ENCODE measurements at places on chromosomes 11 and 22.

- DNase-seq, result no peak
Measured at GRCh38 chr11:26960281-26960680, 33.6 kb upstream of the FIBIN start.

DNA sequence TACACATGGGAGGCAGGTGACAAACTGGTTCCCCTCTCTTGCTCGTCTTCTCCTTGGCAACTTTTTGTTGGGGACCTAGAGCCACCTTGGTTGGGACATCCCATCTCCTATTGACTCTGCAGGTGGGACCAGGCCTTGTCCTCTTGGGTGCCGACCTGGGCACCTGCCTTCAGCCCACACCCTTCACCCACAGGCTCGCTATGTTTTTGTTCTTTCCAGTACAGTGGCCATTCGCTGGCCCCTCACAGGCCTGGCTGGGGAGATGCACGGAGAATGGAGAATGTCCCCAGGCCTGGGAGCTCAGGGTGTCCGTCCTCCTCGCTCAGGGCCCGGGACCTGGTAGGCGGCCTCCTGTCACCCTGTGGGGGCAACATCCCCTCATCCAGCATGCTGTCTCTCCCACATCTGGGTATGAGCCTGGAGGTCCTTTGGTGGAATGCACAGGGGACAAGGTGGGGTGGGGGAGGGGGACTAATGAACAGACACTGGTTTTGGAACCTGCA, 14.9 kb upstream of the OMP start:
- DNase-seq, result no peak

GRCh38 chr11:7898666-7899283, 32.3 kb downstream of the OR10A6 start:
- no peak for DNase-seq

- no peak for DNase-seq
Measured at GRCh38 chr11:46856605-46857343, 10.7 kb upstream of the CKAP5 start.

- DNase-seq, result no peak
Measured at GRCh38 chr11:77102246-77103210, at the start of gene OMP. OMP (plus strand) TSS chr11:77102840; CDS start chr11:77102840, 0 bp downstream.

GRCh38 chr11:73972620-73973449, 9.8 kb downstream of the UCP2 start:
- no peak for DNase-seq

DNA sequence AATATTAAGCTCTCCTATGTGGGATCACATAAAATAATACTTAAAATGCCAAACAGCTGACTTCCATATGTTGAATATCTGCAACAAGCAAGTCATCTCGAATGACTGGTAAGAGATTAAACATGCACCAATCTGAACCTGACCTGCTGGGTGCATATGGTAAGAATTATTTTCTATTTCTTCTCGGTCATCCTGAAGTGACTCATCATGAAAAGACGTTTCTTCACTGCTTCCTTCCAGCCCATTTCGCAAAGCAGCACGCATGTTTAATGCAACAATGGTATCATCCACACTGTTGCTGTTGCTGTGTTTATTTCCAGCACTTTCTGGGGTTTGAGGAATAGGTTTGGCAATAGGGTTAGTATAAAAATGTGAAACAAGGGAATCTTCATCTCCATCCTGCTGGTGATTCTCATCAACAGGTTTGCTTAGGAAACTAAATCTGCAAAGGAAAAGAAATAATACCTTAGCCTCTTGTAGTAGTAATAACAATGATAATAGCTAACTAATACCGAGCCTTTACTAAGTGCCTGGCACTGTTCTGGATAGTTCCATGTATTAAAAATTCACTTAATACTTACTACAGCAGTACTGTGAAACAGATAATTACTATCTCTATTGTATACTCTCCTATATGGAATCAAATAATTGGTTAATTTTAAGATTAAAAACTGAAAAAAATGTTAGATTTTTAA, 52.0 kb upstream of the CHRNA10 start:
- no peak for DNase-seq

DNA sequence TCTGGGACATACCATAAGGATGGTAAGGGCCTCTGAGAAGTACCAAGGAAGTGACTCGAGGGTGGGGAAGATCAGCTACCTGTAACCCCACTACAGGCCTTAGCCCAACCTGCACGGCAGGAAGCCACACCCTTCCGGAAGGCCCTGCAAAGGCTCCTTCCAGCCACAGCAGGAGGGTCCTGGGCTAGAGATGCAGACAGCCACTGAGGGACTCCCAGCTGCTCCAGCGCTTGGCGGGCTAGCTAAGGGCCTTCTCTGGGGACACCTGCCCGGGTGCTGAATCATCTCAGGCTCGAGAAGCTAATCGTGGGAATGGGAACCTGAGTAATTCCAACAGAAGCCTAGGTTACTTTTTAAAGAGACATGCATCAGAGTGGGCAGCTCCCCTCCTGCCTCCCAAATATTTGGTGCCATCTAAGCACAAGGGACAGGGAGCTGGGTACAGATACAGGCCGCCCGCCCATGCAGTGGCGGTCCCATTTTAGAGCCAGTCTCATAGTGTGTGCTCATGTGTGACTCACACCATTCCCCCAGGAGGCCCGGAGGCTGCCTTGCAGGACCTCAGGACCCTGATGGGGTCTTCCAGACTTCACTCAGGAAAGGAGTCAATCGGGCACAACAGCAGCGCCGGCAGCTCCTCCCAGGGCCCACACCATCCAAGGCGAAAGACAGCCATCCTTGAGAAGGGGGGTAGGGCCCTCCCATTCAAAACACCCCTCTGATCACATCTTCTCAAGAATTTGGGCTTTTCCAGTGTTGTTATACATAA, 8.0 kb downstream of the MYH9 start:
- no peak for DNase-seq

DNA sequence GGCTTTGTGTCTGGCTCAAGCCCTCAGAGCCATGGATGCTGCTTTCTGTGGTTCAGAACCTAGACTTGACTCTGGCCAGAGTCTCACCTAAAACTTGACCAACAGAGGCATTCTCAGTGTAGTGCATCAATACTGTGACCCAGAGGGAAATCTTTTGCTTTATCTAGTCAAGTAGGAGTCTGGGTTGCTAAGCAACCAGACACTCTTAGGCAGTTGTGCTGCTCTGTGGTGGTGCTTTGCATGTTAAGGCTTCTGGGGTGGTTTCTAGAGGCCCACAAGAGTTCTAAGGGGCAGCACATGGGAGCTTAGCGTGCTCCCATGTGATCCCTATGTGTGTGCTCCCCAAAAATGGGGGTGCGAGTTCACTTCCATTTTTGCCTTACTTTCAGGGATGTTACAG, 224.6 kb upstream of the PLET1 start:
- no peak for DNase-seq

- peak; percentile 66 for DNase-seq
Measured at GRCh38 chr22:39097098-39098020, at the start of gene APOBEC3H. APOBEC3H (plus strand) TSS chr22:39097244; CDS start chr22:39100279, 3,035 bp downstream.

DNA sequence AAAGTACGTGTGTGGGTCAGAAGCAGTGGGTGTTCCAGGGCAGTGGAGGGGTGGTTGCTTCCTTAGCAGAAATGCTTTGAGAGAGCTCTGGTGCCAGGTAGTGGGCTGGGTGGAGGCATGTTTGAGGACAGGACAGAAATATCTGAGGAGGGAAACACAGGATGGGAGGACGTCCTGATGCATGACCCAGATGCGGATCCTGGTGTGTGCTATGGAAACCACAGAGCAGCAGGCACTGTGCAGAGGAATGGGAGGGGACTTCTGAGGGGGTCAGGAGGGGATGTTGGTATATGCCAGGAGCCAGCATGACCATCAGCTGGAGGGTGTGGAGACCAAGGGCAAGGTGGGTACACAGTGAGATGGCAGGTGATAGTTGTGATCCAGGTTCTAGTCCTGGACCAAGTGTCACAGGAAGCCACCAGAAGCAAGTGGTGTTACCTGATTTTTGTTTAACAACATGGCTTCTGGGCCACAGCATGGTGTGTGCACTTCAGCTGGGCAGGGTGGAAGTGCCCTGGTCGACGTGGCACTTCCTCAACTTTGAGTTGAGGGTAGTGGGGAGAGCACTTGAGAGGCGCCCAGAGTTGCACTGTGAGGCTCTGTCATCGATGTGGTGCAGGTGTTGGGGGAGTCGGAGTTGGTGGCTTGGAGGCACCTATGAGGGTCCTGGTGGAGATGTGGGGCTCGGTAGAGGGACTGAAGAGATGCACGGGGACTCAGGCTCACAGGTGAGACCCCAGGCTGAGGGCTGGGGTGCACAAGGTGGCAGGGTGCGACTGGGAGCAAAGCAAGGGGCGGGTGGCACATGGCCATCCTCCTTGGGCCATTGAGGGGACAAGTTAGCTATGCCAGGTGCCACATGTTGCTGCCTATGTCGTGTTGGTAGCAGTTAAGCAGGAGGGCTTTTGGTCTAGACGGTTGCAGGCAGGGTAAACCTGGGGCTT, 7.5 kb downstream of the DGCR8 start:
- DNase-seq, result no peak

DNA sequence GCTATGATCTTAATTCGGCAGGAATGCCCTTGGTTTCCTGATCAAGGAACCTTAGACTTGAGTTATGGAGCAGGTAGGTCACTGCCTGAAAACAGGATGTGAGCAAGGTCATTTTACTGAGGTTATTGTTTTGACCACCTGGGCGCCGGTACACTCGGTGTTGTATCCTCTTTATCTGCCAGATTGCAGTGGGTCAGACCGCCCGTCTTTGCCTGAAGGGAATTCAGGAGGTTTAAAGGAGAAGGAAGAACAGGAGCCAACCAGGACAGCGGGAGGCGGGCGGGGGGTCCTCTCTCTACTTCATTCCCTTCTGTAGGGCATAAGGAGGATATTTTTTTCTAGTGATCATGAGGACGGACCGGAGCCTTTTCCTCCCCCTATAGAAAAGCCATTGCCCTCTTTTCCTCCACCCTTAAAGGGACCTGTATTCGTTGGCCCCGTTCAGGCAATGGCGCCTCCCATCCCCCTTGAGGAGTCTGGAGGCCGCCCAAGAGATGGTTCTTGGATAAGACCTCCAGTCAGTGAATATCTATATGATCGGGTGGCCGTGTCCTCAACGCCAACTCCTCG, 649 bp downstream of the MS4A15 start:
- DNase-seq, result no peak

- peak; percentile 10 for DNase-seq
Measured at GRCh38 chr11:102347462-102348370, 702 bp downstream of the BIRC2 start.

GRCh38 chr11:9210224-9210921, 54.8 kb downstream of the DENND5A start:
- no peak for DNase-seq

- DNase-seq, result peak; percentile 87
Measured at GRCh38 chr22:37163575-37164504, 14.1 kb upstream of the IL2RB start.
